ENCODE measurements at places on chromosomes 5 and 9.

DNA sequence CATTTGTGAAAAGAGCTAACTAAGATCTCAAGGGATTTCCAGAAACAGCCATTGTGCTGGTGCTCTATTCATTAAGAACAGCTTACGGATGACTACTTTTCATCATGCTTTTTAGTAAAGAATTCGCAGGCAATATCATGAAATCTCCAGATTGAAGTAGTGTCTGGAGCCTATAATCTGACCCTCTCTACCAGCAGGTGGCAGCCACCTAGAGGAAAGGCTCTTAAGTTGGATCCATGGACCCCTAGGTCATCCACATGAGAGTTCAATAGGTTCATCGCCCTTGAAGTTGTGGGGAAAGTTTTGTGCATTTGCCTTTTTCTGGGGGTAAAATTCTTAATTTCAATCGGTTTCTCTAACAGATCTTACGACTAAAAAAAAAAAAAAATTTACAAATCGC is 82.3 kb downstream of the SLC1A3 start:
- no peak for DNase-seq

DNA sequence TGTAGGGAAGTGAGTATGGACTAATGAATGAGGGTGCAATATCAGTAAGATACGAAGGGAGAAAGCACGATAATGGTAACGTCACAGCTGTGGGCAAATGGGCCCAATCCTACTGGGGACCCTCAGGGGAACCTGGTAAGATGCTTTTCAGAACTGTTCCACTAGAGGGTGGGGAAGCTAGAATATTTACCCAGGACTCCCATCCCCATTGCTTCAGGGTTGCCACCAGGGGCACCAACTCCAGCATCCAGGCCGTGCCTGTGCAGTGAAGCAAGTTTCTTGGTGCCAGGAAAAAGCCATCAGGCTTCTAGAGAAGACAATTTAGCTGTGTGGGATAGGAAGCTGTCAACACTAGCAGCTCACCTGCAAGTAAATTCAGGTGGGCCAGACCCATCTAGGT is 409.3 kb downstream of the AGTPBP1 start:
- DNase-seq: no peak

DNA sequence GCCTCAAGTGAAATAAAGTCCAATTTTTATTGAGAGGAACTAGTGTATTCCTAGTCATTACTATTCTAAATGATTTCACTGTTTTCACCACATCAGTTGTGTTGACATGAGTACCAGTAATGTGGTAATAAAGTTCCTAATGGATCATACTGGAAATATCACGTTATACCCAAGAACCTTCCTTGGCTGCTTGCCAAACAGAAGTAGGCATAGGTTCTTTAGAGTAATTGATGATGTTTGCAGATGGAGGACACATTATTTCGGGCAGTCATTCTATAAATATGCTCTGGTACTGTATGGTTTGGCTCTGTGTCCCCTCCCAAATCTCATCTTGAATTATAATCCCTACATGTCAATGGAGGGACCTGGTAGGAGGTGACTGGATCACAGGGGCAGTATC is 15.1 kb downstream of the SNCAIP start:
- no peak for DNase-seq

DNA sequence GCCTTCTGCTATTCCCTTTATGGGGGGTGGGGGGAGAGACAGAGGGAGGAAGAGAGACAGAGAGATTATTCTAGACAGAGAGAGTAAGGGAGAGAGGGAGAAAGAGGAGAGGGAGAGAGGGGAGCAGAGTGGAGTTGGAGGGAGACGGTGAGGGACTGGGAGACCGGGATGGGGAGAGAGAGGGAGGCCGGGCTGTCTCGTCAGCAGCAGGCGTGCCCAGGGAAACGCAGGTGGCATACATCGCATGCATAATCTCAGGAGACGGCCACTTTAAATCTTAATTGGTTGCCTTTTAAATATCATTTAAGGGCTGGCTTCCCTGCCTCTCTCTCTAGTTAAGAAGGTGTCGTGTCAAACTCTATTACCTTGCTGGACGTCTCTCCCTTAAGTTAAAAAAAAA is 8.4 kb downstream of the IRX4 start:
- DNase-seq: no peak

All from osteoblast (primary cell).